Neural crest cell (in vitro differentiated cells): ENCODE measurements at places on chromosomes 1 and 21.

GRCh38 chr1:239931341-239931740 is 160.3 kb upstream of the FMN2 start:
- no peak for DNase-seq

- DNase-seq: no peak
Measured at GRCh38 chr1:154469844-154470560, 32.0 kb upstream of the TDRD10 start.

DNA sequence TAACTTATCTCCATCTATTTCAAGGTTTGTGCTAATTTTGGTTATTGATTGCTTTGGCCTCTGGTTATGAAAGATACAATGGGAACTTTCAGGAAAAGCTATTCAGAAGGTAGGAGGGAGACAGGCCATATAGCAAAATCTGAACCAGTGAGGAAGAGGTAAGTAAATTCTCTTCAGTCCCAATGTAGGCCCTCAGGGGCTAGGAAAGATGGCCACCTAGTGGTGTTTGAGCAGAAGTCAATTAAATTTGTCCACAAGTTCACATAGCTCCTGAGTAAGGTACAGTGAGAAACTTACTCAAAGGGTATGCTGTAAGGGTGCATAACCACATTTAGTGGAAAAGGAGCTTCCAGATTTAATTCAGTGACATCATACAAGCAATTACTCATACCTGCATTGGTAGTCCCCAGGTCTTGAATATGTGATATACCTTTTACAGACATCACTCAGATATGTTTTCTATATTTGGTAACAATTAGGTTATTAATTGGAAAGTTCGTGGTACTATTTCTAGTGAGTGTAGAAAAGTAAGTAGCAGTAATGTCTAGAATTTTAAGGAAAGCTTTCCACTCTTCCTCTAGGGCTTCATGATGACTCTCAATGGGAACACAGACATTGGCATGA is 21.4 kb upstream of the FMO1 start:
- peak; percentile 10 for DNase-seq

DNA sequence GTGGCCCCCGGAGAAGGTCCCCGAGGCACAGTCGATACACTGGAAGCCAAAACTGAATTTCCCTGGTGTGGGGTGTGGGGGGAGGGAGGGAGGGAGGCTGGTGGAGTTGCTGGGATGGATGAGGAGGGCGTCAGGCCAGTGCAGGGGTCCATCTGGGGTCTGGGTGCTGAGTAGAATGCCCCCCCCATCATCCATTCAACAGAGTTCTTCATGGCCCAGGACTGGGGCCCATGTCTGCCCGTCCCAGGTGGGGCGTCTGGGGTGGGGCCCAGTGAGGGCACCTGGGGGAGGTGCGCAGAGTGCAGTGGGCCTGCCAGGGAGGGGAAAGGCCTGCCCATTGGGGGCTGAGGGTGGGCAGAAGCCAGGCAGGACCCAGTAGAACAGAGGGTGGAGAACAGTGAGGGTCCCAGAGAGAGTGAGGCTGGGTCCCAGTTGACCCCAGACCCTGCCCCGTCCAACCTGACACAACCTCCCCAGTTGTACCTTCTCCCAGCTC is 1.9 kb downstream of the TNFRSF18 start:
- DNase-seq: no peak

- DNase-seq: no peak
Measured at GRCh38 chr1:99503276-99503747, 142.6 kb upstream of the PALMD start.

DNA sequence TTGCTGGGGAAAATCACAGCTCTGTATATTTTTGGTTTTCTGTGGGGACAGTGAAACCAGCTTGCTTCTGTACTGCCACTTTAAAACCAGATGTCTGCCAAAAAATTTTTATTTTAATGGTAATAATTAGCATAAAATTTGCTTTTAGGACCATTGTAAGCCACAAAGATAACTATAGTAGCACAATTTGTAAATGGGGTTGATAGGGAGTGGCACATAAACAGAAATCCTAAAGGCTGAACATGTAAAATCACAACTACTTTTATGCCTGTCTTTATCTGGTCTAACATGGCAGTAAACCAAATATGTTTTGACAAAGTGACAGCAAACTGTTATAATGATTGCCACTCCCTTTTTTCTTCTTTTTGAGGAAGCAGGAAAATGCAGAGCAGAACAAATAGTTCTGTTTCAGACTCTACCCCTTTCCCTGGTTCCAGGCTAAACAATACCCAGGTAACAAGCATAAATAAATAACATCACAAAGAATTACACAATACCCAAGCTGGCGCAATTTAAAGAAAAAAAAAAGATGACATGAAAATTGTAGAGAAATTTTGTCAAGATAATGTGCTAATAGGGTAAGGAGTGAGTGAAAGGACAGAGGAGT is 24.0 kb upstream of the CCDC181 start:
- no peak for DNase-seq

GRCh38 chr21:33640697-33641351 is 717 bp downstream of the CRYZL1 start:
- DNase-seq: no peak

DNA sequence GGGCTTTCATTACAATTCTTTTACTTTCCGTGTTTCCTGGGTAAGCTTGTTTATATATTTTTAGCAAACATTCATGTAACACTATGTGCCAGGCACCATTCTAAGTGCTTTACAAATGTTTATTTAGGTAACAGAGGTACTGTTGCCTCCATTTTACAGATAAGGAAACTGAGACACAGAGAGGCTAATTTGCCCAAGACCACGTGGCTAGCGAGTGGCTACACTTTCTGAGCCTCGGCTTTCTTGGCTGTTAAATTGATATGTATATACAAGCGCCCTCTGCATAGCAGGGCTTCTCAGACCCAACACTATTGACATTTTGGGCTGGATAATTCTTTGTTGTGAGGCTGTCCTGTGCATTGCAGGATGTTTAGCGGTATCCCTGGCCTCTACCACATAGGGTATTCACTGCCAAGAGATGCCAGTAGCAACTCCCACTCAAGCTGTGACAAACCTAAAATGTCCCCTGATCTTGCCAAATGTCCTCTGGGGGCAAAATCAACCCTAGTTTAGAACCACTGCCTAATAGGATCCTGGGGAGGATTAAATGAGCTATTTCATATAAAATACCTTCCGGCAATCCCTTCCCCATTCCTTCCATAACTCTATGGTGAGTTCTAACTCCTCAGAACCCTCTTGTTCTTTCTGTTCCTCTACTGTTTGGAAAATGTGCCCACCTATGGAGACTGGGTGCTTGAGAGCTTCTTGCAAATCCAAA is 17.2 kb upstream of the ID3 start:
- DNase-seq: no peak
